ENCODE measurements at places on chromosomes 5 and 9.

DNA sequence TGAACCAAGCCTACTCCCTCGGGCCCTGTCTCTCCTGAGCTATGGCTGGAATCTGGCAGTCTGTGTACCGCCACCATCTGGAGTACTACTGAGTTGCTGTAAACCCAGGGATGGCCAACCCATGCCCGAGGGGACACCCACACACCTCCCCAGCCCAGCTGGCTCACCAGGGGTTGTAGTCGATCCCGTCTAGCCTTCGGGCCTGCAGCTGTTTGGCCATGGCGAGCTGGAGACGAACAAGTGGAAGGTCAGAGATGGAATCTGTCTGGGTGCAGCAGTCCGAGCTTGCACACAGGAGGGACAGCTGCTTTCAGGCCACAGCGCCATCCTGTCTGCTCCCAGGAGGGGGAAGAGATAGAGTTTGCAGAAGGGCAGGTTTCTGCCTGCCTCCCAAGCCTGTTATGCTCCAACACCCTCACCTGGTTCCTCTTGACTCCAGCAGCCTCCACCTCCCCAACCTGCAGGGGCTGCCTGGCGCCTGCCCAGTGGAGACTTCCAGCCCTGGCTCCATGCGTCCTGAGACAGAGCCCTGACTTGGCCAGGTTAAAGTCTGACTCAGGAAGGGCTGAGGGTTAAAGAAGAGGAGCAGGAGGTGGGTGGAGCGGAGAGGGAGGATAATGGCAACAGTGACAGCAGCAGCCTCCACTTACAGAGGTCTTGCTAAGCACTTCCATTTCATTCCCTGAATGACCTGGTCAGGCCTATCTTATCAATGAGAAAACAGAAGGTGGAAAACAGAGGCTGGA lies 15.8 kb upstream of the SPOUT1 start:
- no peak for DNase-seq

DNA sequence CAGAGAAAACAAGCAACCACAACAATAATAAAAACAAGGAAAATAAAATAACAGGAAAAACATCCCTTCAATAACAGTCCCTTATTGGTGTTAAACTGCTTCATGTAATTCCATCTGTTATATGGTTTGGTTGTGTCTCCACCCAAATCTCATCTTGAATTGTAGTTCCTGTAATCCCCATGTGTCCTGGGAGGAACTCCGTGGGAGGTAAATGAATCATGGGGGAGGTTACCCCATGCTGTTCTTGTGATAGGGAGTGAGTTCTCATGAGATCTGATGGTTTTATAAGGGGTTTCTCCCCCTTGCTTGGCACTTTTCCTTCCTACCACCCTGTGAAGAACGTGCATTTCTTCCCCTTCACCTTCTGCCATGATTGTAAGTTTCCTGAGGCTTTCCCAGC lies 369.8 kb downstream of the TMEM232 start:
- DNase-seq = no peak

DNA sequence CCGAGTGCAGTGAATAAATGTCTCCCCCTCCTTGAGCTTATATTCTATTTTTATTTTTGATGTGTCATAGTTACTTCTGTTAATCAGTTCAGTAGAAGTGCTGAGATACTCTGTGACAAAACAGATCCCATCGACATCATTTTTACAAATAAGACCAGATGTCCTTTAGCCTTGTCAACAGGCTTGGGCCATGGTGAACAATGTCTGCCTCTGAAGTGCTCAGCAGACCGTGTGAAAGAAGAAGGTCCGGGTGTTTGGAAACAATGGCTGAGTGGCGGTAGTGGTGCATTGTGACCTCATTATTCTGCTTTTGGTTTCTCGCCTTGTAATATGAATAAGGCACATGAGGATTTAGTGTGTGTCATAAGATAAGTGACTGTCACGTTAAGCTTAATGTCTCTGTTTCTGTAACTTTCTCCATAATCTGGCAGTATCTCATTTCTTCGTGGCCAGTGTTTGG lies 71.2 kb downstream of the SYK start:
- no peak for DNase-seq

- DNase-seq = no peak
Observed at GRCh38 chr9:135666534-135667462, 3.7 kb downstream of the LCN9 start.

- DNase-seq = no peak
Observed at GRCh38 chr9:118918180-118918579, 451.1 kb downstream of the BRINP1 start.

GRCh38 chr9:131529597-131530545 lies 1.2 kb downstream of the UCK1 start:
- no peak for DNase-seq

GRCh38 chr9:135989722-135990467 lies 28.7 kb upstream of the UBAC1 start:
- no peak for DNase-seq

GRCh38 chr5:153489611-153490010 lies 859 bp upstream of the GRIA1 start:
- no peak for DNase-seq

DNA sequence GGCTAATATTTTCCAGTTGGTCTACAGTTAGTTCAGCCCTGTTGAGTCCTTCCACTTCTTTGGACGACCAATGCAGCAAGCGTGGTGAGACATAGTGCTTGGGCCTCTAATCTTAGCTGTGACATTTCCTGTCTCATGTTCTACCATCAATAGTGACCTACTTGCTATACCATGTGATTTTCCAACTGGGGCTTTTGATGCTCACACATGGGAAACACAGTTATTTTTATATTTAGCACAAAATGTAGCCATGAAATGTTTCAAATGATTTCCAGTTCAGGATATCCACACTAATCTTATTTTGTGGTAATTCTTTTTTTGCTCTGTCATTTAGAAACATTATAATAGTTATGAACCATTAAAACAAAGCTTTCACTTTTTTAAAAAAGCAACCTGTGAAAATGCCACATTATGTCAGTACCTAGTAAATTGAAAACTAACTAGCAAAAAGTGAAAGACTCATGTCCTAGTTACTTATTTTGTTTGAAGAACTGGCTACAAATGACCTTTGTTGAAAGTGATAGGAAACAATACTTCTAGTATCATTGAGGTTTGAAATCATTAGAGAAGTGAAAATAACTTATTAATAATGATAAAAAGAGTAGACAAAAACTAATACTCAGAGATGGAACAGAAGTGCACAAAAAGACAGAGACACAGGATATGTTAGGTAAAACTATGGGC lies 18.3 kb downstream of the MARCHF3 start:
- DNase-seq = no peak

- DNase-seq = no peak
Observed at GRCh38 chr5:166695326-166695725, 1596.1 kb upstream of the WWC1 start.

DNA sequence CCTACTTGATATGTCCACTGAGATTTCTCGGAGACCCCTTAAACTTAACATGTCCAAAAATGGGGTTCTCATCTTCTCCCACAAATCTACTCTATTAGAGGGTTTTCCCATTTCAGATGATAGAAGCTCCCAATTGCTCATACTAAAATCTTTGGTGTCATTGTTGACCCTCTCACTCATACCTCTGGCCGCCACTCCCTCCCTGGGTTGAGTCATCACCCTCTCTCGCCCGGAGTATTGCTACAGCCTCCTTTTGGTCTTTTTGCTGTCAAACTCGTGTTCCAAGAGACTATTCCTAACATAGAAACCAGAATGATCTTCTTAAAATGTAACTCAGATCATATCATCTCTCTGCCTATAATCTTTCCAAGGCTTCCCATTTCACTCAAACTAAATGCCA lies 91.0 kb upstream of the GNAQ start:
- DNase-seq = no peak

- no peak for DNase-seq
Observed at GRCh38 chr5:174723979-174724483, 351 bp upstream of the MSX2 start.

DNA sequence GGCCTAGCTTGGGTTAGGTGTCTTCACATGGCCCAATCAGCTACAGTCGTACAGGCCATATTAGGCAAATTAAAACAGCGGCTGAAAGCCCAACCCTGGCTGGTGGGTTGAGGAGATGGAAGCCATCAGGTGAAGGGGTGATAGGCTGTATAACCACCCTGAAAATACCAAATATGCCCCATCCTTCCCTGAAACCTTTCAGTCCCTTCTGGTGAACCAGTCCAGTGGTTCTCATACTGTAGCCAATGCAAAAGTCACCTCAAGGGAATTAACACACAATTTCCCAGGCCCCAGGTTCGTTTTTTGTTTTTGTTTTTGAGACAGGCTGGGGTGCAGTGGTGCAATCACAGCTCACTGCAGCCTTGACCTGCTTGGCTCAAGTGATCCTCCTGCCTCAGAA lies 19.8 kb upstream of the KCNV2 start:
- DNase-seq = no peak

DNA sequence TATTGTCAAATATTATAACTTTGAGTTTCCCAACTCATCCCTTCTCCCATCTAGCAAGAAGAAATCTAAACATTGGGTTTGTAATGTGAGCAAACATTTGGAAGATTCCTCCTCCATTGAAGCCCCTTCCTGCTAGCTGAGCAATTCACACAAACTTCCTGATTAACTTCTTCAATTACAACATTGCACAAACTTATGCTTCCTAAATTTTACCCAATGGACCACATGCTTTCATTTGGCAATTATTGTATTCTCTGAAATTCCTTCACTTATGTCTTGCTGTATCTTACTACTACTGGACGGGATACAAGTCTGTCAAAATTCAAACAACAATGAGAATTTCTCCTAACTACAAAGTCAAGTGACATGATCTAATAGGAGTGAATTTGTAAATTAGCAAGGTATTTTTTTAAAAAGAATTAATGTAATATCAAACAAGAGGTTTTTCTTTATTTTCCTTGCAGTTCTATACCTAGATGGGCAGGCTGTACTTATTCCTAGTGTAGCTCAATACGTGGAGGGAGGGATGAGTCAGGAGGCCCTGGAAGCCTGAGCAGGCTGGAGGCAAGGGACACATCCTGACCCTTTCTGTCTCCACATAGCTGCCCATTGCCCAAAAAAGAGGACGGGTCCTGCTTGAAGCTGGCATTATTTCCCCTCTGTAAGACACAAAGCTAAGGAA lies 11.8 kb upstream of the IFNW1 start:
- DNase-seq = no peak

GRCh38 chr5:65779643-65780042 lies 57.6 kb downstream of the NLN start:
- DNase-seq = no peak

DNA sequence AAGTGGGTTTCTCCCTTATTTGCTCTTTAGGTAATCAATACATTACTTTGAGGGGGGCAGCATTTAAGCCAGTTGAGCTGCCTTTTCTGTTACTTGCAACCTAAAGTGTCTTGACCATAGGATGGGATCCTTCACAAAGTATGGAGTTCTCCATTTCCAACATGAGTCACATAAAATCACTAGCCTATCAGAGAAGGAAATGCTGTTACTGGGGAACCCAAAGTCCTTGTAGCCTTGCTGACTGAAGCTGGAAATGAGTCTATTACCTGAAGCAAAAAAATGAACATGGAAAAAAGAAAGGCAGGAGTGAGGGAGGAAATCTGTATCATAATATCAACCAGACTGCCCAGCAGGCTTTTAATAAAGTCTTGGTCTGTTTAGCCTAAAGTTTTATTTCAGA lies 42.8 kb upstream of the SLIT3 start:
- no peak for DNase-seq

- no peak for DNase-seq
Observed at GRCh38 chr5:15526413-15526812, 26.4 kb downstream of the FBXL7 start.

DNA sequence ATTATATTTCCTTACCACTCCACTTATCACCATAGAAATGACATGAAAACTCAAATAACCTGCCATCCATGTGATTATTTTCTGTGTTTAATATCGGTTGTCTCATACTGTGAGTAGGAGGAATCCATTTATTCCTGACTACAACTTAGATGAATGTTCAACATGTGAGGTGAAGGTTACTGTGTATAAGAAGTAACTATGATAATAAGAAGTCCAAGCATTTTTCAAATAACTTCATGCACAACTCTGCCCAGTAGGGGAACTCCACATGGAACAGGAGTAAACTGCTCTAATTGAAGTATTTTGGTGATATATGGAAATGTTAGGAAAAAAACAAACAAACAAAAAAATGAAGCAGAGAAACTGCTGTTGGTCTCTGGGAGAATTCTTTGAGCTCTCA lies 447.5 kb upstream of the GRIN3A start:
- DNase-seq = no peak

GRCh38 chr5:135161221-135161620 lies 127.2 kb upstream of the PITX1 start:
- no peak for DNase-seq

- no peak for DNase-seq
Observed at GRCh38 chr9:130728721-130729120, 35.1 kb downstream of the EXOSC2 start.

Measured in stimulated activated CD4-positive, alpha-beta T cell treated with anti-CD3 and anti-CD28 coated beads, TNF-alpha, amount 100 ng/mL, for 24 hours (primary cell).